PC-9 (cell line): ENCODE measurements at places on chromosomes 1 and 21. TPM values are rescaled to one million over a fixed set of nuclear protein-coding genes. Genes with fewer than 3 reads are reported as not detected.

DNA sequence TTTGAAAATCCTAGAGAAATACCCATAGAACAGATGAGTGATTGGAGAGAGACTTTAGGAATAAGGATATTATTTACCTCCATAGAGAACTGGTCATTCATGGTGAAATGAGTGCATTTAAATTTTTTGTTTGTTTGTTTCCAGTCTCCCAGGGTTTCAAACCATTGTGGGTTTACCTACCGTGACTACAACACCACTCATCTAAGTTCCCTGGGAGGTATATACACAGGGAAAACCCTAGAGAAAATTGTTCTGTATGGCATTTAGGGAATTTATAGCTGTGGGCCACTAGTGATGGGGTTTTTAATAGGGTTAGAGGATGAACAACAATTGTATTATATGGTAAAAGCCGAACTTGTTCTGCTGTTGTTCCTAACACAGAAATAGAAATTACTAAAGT lies 109.2 kb downstream of the USP25 start:
- no peak for DNase-seq

- DNase-seq: peak; percentile 32
These were observed 3.1 kb downstream of the BACE2 start for GRCh38 chr21:41170859-41171609.

Gene LCE2A
- total RNA-seq: not detected in 2 replicates

Gene PRRX1
- total RNA-seq: not detected in 2 replicates

GRCh38 chr1:162283657-162284056 lies 93.0 kb downstream of the SPATA46 start:
- no peak for DNase-seq

Gene GBP1
- total RNA-seq: 6.0 and 7.3 TPM in 2 replicates

GRCh38 chr1:76501586-76502219 lies 365.6 kb upstream of the ST6GALNAC5 start:
- DNase-seq: no peak

- no peak for DNase-seq
These were observed 101.9 kb upstream of the ZNF644 start for GRCh38 chr1:91123773-91124172.

DNA sequence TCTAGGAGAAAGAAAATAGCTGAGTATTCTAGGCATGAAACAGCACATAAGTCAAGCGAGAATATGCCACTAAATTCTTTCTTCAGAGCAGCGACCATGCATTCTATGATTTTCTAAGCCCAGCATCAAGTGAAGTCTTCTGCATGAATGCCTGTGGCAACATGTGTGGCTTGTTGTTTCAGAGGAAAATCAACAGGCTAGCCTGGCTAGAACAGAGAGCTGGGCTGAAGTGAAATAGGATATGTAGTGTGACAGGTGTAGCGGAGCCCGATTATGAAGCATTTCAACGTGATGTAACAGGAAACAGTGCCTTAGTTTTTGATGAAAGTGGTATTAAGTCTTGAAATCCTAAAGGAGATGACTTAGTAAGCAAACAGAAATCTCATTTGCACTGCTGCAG lies 7.0 kb downstream of the CSDE1 start:
- DNase-seq: no peak
